ENCODE measurements at places on chromosomes 2 and 18.

DNA sequence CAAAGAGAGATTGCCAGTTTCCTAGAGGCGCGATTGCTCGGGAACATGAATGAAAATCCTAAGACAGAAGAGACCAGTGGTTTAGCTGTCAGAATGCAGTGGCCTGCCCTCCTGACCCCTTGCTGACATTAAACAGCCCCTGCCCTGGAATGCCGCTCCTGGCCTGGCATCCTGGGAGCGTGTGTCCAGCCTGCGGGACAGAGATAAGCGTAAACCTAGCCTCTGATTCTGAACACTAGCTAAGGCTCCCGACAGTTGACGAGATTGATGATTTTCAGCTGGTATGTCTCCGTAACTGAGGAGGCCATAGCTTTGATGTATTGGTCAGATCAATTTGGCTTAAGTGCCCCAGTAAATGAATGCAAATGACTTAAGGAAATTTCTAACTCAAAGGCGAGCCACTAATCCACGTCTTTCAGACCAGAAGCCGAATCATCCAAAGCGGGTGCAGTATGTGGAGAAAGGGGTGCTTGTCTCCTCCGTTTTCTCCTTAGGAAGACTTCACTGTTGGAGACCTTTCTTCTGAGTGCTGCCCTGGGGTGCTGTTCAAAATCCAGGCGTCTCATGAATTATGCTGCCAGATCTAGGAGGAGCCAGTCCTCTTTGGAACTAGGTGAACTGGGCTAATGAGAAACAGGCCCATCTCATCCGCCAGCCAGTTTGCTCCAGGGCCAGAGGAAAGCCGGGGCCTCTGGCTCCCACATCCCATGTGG lies 142.5 kb upstream of the L3MBTL4 start:
- DNase-seq, result no peak

- no peak for DNase-seq
Observed at GRCh38 chr2:238573065-238573778, 146.5 kb downstream of the ASB1 start.

DNA sequence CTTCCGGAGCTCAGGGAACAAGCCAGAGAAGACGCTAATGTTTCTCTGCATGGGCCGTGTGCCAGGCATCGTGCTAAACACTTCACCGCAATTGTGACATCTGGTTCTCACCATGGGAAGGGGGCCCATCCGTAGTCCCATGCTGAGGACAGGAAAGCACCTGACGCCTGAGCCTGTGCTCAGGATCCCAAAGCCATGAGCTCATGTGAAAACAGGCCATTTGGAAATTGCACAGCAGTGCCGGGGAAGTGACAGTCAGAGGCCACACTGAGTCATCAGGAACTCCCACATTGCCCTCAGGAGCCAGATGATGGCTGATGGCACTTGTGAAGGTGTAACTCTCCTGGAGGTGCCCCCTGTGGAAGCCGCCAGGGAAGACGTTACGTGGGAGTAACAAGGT lies 141.0 kb downstream of the INHBB start:
- DNase-seq, result no peak

DNA sequence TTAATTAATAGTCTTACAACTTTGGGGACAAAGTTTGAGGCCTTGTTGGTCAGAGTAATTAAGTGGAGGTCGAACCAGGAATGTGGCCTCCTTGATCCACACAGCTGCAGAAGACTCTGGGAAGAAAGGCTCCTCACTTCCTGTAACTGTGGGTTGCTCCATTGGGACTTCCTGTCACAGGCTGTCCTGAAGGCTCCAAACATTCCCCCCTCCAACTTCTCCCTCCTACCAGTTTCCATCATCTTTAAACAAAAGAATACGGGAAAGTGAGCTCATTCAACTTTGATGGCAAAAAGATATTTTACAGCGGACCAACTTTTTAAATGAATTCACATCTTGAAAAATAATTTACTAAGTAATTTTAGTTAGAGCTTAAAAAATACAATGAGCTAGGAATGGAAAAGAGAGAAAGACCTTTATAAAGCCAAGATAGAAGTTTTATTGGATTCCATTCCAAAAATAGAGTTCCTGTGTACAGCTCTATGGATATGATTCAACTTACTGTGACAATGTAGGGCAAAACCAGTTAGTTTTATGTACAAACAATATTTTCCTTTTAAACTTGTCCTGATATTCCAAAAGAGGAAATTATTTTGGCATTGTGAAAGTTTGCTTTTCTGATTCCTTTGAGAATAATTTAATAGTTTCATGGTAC lies 212.0 kb upstream of the NABP1 start:
- no peak for DNase-seq

DNA sequence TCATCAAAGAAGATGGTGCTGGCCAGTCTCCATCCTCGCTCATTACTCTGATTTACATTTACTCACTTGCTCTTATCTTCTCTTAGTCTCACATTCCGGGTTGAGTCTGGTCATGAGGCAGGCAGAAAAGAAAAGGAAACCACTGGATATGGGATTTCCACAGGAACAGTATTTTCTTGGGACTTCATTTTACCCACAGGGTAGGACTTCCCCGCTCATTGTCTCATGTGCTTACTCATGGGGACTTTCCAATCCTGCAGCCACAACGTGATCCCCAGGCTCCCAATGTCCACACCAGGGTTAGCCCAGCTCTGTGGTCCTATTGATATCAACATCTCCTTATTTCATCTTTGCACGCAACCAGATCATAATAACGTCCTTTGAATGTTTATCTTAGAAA lies 373.8 kb downstream of the TMEM182 start:
- DNase-seq, result no peak

GRCh38 chr18:73431620-73432019 lies 563.8 kb upstream of the NETO1 start:
- DNase-seq, result no peak

GRCh38 chr18:37409878-37410277 lies 155.7 kb downstream of the CELF4 start:
- DNase-seq, result no peak

DNA sequence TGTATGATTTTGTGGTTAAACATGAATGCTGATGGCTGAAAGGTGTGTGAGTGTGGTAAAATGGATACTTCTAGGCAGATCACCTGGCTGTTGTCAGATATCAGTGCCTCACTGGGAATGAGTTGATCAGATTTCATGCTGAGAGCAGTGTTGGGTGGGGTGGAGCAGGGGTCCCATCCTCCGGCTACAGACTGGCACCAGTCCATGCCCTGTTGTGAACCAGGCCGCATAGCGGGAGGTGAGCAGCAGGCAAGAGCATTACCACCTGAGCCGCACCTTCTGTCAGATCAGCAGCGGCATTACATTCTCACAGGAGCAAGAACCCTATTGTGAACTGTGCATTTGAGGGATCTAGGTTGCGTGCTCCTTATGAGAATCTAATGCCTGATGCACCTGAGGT lies 78.7 kb downstream of the GLI2 start:
- no peak for DNase-seq

DNA sequence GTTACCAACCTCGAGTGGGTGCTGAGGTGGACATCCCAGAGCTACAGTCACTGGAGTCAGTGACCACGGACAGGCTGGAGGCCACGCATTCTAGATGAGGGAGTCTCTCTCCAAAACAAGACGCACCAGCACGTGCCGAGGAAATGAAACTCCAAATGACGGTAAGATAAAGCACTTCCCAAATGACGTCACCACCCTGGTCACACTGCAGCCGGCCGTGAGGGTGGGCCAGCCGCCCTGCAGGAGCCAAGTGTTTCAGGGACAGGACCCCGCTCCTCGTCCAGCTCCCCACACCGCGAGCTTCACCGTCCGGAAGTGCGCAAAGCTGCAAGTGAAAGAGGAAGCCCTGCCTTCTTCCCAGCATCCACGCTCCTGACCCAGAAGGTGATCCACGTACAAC lies 99.4 kb downstream of the ZNF516 start:
- no peak for DNase-seq

GRCh38 chr18:59516356-59517155 lies 157.5 kb upstream of the LMAN1 start:
- peak; percentile 69 for DNase-seq

DNA sequence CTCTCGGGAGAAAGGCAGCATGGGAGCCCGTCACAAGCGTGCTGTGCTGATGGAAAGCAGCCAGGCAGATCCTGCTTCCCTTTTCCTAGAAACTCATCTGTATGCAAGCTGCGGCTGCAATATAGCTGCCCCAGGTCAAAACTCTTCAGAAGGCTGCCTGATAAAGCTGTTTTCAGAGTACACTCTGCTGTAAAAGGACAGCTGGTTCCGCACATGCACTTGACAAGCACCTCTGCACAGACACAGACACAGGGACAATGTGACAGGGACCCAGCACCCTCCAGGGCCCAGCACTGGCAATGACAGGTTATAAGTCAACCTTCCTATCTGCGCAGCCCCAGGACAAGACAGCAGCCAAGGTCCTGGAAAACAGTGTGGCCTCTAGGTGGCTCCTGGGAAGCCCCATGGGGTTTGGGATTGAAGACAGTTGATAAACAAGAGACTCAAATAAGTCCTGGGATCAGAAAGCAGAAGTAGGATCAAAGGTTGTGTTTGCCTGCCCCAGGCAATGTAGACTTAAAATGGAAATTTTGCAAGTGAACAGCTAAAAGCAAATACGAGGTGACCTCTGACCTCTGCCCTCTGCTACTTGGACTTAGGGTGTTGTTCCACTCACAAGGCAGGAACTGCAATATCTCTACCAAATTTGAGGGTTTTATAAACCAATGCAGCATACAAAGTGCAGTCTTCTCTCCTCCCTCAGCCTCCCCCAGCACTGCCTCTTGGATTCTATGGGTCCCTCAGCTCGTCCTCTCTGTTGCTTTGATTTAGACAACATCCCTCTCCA lies 16.9 kb downstream of the SLC66A2 start:
- DNase-seq, result no peak

DNA sequence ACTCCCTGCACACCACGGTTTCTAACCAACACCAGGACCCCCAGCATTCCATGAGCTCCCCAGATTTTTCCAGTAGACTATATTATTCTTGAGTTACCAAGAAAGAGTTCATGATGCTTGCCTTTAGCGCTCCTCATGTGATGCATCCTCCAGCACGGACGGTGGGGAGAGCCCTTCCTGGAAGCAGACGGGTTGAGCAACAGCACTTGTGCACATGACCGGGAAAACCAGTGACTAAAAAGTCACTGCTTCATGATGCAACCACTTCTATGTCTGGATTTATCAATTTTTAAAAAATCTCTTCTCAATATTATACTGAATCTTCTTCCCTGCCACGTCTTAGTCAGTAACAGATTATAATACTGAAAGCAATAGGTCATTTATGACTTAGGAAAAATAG lies 20.4 kb upstream of the DOK6 start:
- DNase-seq, result no peak

DNA sequence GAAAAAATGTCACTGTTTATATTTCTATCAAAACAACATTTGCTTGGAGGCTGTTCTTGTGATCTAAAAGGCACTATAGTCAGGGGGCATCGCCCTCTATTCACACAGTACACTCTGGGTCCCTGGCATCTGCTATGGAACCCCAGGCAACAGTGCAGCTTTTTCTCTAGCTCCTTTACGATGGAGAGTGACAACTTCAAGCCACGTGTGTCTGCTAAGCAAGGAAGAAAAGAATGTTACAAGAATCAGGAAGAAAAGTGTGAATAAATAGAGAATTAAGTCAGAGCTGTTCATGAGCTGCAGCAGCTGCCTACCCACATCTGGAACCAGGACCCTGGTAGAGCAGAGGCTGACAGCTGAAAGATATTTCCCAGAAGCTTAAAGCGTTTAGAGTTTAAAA lies 11.2 kb downstream of the RND3 start:
- DNase-seq, result no peak

GRCh38 chr18:61635901-61636528 lies 256.8 kb downstream of the RNF152 start:
- peak; percentile 56 for DNase-seq

- DNase-seq, result no peak
Observed at GRCh38 chr2:27802547-27802946, 31.0 kb downstream of the MRPL33 start.

DNA sequence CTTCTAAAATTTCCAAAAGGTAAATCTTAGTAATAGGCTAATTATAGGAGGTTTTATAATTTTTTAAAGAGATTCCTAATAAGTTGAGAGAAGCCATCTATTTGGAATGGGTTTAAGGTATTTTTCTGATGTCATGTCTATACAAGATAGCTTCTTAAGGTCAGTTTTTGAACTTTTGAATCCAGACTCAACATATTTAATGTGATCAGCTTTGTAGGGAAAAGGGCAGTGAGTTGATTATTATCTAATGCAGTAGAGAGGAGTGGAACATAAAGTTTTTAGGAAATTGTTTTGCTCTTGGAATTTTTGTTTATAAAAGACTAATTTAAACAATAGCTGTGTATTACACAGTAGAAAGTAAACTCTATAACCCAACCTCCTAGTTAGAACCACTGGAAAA lies 96.3 kb downstream of the PHLPP1 start:
- DNase-seq, result no peak

- DNase-seq, result no peak
Observed at GRCh38 chr2:25375371-25375988, 33.8 kb upstream of the DNMT3A start.

- DNase-seq, result no peak
Observed at GRCh38 chr2:31322371-31322770, 88.4 kb downstream of the EHD3 start.

DNA sequence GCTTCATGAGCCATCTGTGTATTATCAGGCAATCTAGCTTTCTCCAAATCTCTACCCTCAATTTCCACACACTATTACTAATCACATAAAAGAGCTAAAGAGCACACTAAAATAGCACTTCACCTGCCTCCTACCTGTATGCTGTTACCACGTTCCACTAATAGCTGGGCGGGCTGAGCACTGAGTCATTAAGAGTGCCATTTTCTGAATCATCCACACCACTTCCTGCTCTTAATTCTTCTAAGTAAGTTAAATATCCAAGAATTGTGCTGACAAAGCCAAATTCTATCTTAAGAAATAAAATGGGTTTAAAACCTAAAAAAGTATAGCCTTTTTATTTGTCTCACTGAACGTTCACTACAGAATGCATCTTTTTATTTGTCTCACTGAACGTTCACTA lies 35.7 kb downstream of the NOL10 start:
- DNase-seq, result no peak

DNA sequence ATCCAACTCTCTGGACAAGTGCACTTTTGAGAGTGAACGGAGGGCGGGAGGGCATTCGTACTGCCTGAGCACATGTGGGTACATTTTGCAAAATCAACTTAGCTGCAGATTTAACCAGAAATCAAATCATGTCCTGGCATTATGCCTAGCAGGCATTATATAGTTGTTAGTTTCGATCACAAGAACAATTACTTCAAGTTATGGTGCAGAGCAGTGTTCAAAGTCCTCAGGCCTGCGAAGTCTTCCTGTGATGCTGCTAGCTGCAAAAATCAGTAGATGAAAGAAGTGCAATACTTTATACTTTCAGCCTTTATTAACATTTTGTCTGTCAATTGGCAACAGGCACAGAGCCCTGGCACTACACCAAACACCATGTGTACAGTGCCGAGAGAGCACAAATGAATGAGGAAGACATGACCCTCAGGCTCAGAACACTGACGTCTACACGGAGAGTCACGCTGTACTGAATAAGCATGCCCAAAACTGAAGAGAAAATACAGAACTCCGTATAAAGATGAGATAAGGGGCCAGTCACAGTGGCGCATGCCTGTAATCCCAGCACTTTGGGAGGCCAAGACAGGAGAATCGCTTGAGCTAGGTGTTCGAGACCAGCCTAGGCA lies 92.1 kb upstream of the CREB1 start:
- DNase-seq, result peak; percentile 65

GRCh38 chr2:207616185-207616584 lies 9.0 kb downstream of the METTL21A start:
- DNase-seq, result no peak

Measured in mucosa of gallbladder (tissue), 1 donor.